ENCODE measurements at places on chromosomes 7 and 10.
A peak's percentile ranks its signal among the peaks of the same experiment; 100 is the strongest.

GRCh38 chr10:121578965-121579364, 19.3 kb downstream of the FGFR2 start:
- DNase-seq: no peak

GRCh38 chr7:136294977-136295376, 317.8 kb upstream of the MTPN start:
- no peak for DNase-seq

DNA sequence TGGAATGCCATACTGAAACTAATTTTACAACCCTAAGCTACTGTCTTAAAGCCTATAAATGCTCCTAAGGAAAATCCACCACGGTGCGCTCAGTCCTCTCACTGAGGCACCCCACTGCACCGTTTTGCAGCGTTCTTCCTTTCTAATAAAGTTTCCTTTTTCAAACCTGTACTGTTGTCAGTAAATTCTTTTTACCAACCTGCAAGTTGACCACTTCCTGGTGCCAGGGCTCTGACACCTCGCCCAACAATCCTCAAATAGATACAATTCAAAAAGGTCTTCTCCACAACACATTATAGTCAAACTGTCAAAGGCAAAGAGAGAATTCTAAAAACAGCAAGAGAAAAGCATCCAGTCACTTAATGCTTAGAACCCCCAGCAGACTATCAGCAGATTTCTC, 42.8 kb downstream of the HERPUD2 start:
- DNase-seq: no peak

- DNase-seq: peak; percentile 93
These were observed 294.7 kb upstream of the PITRM1 start for GRCh38 chr10:3467052-3467951.
